T-helper 2 cell treated with Interferon-gamma antibody and Interleukin-4, amounts not matched to agents 5 μg/mL and 100 μg/mL, for 36 hours (primary cell): ENCODE measurements at places on chromosomes 13 and 19.

DNA sequence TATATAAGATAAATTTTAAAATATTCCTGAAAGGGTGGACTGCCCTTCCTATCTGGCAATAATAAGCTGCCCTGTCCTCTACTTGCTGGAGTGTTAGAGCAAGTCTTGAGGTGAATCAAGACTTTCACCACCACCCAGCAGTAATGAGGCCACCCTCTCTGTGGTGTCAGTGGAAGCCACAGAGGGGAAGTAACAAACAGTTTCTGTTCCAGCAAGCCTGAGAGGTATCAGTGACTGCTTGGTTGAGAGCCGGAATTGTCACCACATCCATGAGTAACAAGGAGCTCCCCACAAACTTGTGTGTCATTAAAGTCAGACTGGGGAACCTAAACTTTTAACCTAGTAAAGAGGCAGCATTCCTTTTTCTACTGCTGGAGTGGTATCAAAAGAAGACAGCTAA is 532.7 kb upstream of the SPRY2 start:
- no peak for DNase-seq

GRCh38 chr19:2711172-2711874 is 8.8 kb upstream of the GNG7 start:
- no peak for DNase-seq

- no peak for DNase-seq
Observed at GRCh38 chr13:109301726-109302125, 484.7 kb downstream of the IRS2 start.

DNA sequence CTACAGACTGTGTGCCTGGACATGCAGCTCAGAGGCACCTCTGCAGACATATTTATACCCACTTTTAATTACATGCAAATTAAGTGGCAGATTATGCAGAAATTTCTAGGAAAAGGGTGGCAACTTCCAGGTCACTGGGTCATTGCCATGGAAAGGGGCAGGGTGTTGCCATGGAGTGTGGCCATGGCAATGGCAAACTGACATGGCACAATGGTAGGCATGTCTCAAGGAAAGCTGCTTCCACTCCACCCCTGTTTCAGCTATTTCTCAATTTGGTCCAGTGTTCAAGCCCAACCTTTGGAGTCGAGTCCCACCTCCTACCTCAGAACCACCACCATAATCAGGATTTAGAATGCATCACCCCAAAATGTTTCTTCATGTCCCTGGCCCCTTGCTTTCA is 170.7 kb upstream of the TSHZ3 start:
- DNase-seq = no peak

DNA sequence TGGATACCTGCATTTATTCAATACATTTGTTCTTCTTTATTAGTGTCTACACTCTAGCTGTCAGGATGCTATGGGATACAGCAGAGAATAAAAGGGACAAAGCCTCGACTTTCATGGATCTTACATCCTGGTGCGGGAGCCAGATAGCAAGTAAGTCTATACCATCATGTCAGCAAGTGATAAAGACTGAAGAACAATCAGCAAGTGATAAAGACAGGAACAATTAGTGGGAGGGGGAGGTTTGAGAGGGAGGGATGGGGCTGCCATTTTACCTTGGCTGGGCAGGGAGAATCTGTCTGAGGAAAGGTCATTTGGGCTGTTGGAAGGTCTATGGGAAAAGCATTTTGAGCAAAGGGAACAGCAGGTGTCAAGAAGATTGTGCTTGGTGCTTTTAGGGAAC is 2.6 kb upstream of the UBE2S start:
- DNase-seq = no peak

DNA sequence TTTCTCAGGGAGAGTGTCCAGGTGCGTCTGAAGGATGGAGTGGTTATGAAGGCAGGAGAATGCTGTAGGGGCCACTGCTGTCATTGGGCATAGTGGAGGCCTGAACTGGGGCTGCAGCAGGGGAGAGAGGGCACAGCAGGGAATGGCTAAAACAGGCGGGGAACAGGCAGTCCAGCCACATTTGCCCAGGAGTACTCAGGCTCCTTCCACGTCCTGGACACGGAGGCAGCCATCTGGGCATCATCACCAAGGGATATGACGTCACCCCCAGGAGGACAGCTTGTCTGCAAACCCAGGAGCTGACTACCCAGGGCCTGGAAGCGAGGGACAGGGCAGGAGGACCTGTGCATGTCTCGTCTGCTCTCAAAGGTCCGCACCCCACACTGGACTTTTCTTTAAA is 22.2 kb downstream of the VSTM2B start:
- no peak for DNase-seq
